ENCODE measurements at places on chromosomes 1 and 21. TPM values are rescaled to one million over a fixed set of nuclear protein-coding genes. Genes with fewer than 3 reads are reported as not detected.

DNA sequence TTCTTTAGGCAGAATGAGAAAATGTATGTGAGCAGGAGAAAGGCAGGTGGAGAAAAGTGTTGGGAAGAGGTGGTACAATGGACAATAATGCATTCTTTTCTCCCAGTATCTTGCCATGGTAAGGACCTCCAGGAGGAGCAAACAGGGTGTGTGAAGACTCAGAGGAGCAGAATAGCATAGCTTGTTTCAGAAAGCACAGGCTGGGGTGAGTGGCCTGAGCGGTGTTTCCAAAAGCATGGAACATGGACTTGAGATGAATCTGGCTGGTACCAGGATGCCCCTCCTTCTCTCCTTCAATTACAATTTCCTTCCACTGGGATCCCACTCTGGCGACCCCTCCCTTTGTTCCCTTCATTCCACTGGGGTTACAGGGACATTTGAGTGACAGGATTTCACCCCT, 123.4 kb upstream of the TNR start:
- H3K27me3 ChIP-seq, result peaks cover 3% of the 10 kb centered on the region
- no peak for DNase-seq
- no peaks in the 10 kb centered on the region for H3K4me1 ChIP-seq
- H3K36me3 ChIP-seq, result no peaks in the 10 kb centered on the region
- H3K27ac ChIP-seq, result no peak overlapping the region

DNA sequence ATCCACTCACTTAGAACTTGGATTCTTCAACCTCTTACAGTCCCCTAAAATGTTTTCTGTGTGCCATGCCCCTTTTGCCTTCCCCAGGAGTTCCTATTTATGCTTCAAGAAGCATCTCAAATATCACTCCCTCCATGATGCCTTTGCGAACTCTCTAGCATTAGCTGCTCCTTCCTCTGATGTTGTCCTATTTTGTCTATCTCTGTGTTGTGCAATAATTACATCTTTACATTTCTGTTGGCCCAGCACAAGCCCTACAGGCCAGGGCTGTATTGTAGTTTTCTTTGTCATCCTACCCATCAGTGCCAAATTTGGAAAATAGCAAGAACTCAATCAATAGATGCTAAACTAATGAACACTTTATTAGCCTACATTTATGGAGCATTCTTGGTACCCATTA, 125.8 kb downstream of the ST6GALNAC5 start:
- no peak overlapping the region for H3K27ac ChIP-seq
- H3K36me3 ChIP-seq, result no peaks in the 10 kb centered on the region
- no peak for DNase-seq
- H3K4me3 ChIP-seq, result no peak overlapping the region
- no peaks in the 10 kb centered on the region for H3K27me3 ChIP-seq
- H3K4me1 ChIP-seq, result no peaks in the 10 kb centered on the region

- H3K4me1 ChIP-seq, result no peaks in the 10 kb centered on the region
- no peaks in the 10 kb centered on the region for H3K36me3 ChIP-seq
- H3K27ac ChIP-seq, result no peak overlapping the region
- DNase-seq, result no peak
- no peaks in the 10 kb centered on the region for H3K27me3 ChIP-seq
- no peak overlapping the region for H3K4me3 ChIP-seq
Measured at GRCh38 chr1:221865808-221866207, 123.9 kb upstream of the DUSP10 start.

DNA sequence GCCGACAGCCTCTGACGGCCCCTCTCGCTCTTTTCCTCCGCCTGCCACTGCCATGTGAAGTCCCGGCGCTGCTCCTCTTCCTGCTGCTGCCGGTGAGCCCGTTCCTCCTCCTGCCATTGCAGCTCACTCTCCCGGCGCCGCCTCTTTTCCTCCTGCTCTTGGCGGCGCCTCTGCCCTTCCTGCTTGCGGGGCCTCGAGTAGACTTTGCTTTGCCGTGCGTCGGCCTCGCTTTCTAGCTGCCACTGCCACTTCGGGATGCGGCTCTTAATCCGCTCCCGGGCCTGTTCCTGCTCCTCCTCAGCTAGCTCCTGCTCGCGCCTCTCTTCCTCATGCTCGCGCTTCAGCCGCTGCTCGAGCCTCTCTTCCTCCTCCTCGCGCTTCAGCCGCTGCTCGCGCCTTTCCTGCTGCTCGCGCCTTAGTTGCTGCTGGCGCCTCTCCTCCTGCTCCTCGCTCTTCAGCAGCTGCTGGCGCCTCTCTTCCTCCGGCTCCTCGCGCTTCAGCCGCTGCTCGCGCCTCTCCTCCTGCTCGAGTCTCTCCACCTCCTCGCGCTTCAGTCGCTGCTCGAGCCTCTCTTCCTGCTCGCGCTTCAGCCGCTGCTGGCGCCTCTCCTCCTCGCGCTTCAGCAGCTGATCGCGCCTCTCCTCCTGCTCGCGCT, 4.3 kb downstream of the TCHH start:
- H3K4me1 ChIP-seq, result peaks cover 4% of the 10 kb centered on the region
- no peak overlapping the region for H3K27ac ChIP-seq
- H3K36me3 ChIP-seq, result peaks cover 4% of the 10 kb centered on the region
- peak; percentile 43 for DNase-seq

DNA sequence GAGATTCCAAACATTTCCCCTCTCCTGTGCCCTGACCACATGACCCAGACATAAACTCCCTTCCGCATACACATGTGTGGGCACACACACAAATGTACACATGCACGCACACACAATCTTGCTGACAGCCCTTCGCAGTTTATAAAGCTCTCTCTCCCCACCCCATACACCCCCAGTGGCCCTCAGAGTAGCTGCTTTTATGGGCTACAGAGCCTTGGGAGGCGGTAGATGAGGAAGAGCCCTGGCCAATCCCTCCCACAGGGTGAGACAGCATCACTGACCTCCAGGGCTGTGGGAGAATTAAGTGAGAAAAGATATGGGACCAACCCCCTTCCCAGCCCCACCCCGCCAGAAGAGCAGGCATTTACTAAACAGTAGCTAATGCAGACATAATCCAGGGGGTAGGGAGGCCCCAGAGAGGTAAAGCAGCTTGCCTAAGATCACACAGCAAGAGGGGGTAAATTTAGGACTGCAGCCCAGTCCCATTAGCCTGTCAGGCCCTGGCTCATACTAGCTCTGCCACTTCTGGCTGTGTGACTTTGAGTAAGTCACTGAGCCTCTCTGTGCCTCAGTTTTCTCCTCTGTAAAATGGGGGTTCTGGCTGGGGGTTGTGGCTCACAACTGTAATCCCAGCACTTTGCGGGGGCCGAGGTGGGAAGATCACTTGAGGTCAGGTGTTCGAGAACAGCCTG, 5.1 kb downstream of the SDC3 start:
- no peak overlapping the region for H3K4me3 ChIP-seq
- H3K27me3 ChIP-seq, result peaks cover 29% of the 10 kb centered on the region
- no peak for DNase-seq
- no peaks in the 10 kb centered on the region for H3K36me3 ChIP-seq
- H3K27ac ChIP-seq, result no peak overlapping the region

DNA sequence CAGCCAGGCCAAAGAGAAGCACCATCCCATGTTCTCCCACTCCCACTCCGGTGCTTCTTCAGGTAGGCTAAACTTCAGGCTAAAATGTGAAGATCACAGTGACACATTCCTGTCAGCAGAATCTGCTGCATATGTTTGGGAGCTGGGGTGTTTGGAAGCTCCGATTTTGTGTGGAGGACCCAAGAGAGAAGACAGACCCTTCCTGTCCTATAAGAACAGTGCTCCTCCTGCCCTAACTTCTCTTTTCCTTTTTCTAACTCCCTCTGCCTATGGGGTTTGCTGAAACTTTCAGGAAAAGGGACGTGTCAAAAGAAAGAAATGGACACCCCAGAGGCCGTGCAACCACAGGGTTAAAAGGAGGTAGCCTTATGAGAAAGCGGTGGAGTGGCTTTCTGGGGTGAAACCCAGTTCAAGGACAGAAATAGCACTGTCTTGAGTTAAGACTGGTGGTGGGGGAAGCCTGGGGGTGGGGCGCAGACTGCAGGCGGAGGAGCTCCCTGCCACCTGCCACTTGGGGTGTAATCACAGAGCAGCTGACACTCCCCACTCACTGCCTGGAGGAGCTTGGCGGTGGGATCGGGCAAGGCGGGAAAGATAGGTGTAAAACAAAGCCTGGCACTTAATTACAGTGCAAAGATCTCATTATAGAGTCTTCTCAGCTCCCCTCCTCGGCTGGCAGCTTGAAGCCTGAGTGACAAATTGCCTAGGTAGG, 645 bp upstream of the TLR5 start:
- H3K4me3 ChIP-seq, result peak overlapping the region; percentile 68
- peak; percentile 58 for DNase-seq

- no peak for DNase-seq
- H3K27ac ChIP-seq, result peak overlapping the region; percentile 15
- no peaks in the 10 kb centered on the region for H3K27me3 ChIP-seq
- no peaks in the 10 kb centered on the region for H3K36me3 ChIP-seq
Measured at GRCh38 chr1:32980080-32980479, 15.5 kb upstream of the RNF19B start.

GRCh38 chr1:2300004-2300771, 72.1 kb downstream of the SKI start:
- H3K4me3 ChIP-seq, result peak overlapping the region; percentile 81
- no peaks in the 10 kb centered on the region for H3K27me3 ChIP-seq
- H3K36me3 ChIP-seq, result peaks cover 20% of the 10 kb centered on the region
- DNase-seq, result peak; percentile 96

- H3K36me3 ChIP-seq, result peaks cover 53% of the 10 kb centered on the region
- H3K27me3 ChIP-seq, result no peaks in the 10 kb centered on the region
- H3K4me3 ChIP-seq, result peak overlapping the region; percentile 99
- H3K27ac ChIP-seq, result peak overlapping the region; percentile 100
- DNase-seq, result peak; percentile 52
Measured at GRCh38 chr1:204410688-204411450, 748 bp downstream of the PPP1R15B start.

DNA sequence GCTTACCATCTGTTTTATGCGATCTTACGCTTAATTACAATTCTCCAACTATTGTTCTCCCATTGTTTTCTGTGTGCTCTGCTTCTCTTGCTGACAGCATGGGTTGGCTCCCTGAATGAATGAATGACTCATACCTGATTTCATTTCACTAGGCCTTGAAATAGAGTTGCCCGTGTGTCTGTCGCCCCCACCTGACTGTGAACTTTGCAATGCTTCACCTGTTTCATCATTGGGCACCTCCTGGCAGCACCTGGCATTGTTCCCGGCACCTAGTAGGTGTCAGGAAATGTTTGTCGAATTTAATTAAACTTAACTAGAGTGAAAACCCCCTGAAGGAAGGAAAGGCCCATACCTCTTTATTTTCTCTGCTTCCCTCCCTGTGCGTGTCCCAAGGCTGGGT, 120.5 kb upstream of the KLHDC7A start:
- H3K36me3 ChIP-seq, result no peaks in the 10 kb centered on the region
- DNase-seq, result no peak
- peaks cover 11% of the 10 kb centered on the region for H3K27me3 ChIP-seq
- H3K27ac ChIP-seq, result no peak overlapping the region
- H3K4me3 ChIP-seq, result no peak overlapping the region
- no peaks in the 10 kb centered on the region for H3K4me1 ChIP-seq

The PDC gene
- total RNA-seq, result not detected

The LCE3E gene
- not detected for total RNA-seq

The GNG12 gene
- not detected for total RNA-seq

The MYCL gene
- 0.13 TPM for total RNA-seq

All from activated CD8-positive, alpha-beta T cell treated with anti-CD3 and anti-CD28 coated beads for 36 hours (primary cell).